ENCODE measurements at places on chromosomes 2 and 18.

DNA sequence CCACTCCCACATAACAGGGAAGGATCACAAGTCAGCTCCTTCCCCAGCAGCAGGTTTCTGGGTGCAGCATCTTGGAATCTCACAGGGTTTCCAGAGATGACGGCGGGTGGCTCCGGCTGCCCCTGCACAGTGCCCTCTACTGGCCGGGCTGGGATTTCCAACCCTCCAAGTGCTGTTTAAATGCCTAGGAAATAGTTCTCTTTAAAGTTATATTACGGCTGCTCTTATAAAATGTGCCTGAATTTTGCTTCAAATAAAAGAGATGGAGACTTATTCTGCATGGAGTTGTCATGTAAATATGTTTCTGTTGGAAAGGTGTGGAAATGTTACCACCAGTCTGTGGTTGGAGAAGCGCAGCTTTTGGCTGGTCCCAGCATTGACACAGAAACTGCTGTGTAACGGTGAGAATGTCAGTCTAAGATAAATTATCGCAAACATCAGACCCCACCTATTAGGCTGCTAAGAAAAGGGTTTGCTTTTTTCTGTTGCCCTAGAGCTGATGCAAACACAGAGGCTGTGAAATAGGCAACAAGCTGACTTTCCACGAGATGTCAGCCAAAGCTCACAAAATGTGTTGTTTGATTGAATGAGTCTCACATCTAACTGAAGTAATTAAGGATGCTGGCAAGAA lies 3.3 kb upstream of the HJURP start:
- H3K36me3 ChIP-seq, result no peaks in the 10 kb centered on the region
- DNase-seq, result no peak
- no peaks in the 10 kb centered on the region for H3K4me1 ChIP-seq
- H3K4me3 ChIP-seq, result no peak overlapping the region
- H3K27ac ChIP-seq, result no peak overlapping the region

DNA sequence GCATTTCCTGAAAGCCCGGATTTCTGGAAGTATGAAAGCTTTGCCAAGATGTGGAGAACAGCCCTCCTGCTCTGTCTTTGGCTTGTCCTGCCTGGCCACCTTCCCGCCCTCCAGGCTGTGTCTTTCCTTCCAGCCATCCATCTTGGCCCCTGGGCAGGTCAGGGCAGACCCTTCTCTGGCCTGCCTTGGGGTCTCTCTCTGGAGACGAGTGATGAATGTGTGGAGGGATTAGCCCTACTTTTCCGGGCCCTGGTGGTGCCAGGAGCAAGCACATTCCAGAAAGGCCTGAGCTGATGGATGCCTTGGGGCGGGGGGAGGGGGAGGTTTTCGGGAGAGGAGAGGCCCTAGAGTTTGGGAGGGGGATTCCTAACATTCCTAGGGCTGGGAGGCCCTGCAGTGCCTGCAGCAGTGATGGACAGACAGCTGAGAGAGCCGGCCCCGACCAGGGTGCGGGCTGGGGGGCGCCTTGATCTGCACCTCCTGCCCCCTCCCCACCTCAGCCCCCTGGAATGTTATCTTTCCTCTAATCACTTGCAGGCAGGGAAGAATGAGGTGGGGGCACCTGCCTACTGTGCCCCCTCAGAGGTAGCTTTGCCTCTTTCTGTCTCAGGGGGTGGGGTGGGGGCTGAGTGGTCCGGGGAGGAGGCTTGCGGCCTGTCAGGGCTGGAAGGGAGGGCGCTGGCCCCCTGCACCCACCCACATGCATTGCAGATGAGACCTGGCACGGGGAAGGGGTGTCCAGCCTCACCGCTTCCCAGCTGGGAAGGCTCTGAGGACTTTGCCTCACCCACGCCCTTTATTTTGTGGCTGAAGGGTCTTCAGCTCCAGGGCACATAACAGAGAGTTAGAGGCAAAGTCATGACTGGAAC lies 156.2 kb downstream of the DDX1 start:
- no peaks in the 10 kb centered on the region for H3K36me3 ChIP-seq
- no peak overlapping the region for H3K27ac ChIP-seq
- no peak overlapping the region for H3K4me3 ChIP-seq
- H3K4me1 ChIP-seq, result peaks cover 19% of the 10 kb centered on the region
- no peaks in the 10 kb centered on the region for H3K27me3 ChIP-seq

DNA sequence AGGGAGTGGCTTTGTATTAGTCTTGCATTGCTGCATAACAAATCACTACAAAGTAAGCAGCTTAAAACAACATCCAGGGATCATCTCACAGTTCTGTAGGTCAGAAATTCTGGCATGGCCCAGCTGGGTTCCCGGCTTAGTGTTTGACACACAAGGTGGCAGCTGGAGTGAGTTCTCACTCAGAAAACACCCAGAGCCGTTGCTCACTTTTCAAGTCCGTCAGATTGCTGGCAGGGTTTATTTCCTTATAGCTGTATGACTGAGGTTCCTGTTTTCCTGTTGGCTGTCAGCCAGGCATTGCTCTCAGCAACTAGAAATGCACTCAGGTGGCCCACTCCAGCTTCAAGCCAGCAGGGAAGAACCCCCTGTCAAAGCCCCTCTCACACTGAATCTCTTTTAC lies 324.1 kb downstream of the CCDC178 start:
- H3K27ac ChIP-seq, result no peak overlapping the region
- H3K4me3 ChIP-seq, result no peak overlapping the region
- H3K4me1 ChIP-seq, result no peaks in the 10 kb centered on the region
- H3K27me3 ChIP-seq, result no peaks in the 10 kb centered on the region
- no peaks in the 10 kb centered on the region for H3K36me3 ChIP-seq

DNA sequence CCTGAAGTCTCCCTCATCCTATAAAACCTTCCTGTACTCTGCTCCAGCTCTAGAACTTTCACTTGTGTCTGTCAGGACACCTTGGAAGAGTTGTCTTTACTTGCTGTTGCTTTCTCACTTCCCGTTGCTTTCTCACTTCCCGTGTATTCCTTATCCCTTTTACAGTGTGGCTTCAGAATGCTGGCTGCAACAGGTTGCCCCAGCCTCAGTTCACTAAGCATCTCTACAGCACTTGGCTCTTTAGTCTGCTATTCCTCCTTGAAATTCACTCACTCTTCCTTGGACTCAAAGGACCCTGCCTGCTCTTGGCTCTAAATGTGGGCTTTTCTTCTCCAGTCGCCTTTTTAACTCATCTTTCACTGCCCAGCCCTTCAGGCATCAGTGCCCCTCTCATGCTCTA lies 162.5 kb upstream of the ALPP start:
- DNase-seq, result no peak
- no peaks in the 10 kb centered on the region for H3K27me3 ChIP-seq
- H3K4me3 ChIP-seq, result no peak overlapping the region
- no peaks in the 10 kb centered on the region for H3K36me3 ChIP-seq
- H3K4me1 ChIP-seq, result no peaks in the 10 kb centered on the region

DNA sequence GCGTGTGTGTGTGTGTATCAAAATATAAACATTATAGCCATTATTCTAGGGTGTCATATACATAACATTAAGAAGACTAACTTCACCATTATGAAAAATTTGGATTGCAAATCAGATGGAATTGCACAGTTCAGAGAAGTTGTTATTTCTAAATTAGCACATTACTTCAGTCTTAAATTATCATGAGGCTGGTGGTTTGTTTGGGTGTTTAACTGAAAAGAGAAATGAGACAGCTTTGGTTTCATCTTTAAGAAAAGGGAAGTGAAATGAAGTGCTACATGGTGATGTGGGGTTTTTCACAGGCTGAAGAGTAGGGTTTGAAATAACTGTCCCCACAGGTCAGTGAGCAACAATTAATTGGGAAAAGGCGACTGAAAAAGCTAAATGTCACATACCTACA lies 161.2 kb upstream of the XIRP2 start:
- no peak overlapping the region for H3K4me3 ChIP-seq
- no peaks in the 10 kb centered on the region for H3K4me1 ChIP-seq
- no peak for DNase-seq
- no peak overlapping the region for H3K27ac ChIP-seq
- no peaks in the 10 kb centered on the region for H3K36me3 ChIP-seq

DNA sequence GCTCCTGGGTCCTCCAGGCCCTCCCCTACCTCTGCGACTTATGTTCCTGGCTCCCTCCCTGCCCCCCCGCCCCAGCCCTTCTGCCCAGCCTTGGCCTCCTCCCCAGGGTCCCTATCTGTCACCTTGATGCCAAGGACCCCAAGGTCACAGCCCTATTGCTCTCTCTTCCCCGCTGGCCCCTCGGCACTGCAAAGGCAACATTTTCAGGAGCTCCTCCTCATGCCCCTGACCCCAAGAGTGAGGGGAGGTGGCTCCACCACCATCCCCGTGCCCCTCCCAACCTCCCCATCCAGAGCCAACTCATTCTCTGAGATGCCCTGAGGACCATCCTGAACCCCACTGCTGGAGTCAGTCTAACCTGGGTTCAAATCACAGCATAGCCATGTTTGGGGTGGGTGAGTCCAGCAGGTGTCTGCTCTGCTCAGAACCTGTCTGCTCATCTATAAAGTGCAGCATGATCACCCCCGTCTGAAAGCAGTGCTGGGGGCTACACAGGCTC lies 11.7 kb downstream of the LIMS2 start:
- peak; percentile 61 for DNase-seq
- H3K4me1 ChIP-seq, result peaks cover 40% of the 10 kb centered on the region
- no peaks in the 10 kb centered on the region for H3K27me3 ChIP-seq
- H3K4me3 ChIP-seq, result peak overlapping the region; percentile 52
- H3K36me3 ChIP-seq, result peaks cover under 1% of the 10 kb centered on the region

- no peaks in the 10 kb centered on the region for H3K27me3 ChIP-seq
- no peaks in the 10 kb centered on the region for H3K36me3 ChIP-seq
- no peak overlapping the region for H3K27ac ChIP-seq
- no peak for DNase-seq
- peaks cover 1% of the 10 kb centered on the region for H3K4me1 ChIP-seq
Observed at GRCh38 chr2:67923696-67924095, 139.1 kb downstream of the C1D start.

- no peak overlapping the region for H3K27ac ChIP-seq
- no peaks in the 10 kb centered on the region for H3K36me3 ChIP-seq
- no peaks in the 10 kb centered on the region for H3K4me1 ChIP-seq
- H3K27me3 ChIP-seq, result no peaks in the 10 kb centered on the region
Observed at GRCh38 chr2:201839727-201840126, 33.4 kb downstream of the CDK15 start.

DNA sequence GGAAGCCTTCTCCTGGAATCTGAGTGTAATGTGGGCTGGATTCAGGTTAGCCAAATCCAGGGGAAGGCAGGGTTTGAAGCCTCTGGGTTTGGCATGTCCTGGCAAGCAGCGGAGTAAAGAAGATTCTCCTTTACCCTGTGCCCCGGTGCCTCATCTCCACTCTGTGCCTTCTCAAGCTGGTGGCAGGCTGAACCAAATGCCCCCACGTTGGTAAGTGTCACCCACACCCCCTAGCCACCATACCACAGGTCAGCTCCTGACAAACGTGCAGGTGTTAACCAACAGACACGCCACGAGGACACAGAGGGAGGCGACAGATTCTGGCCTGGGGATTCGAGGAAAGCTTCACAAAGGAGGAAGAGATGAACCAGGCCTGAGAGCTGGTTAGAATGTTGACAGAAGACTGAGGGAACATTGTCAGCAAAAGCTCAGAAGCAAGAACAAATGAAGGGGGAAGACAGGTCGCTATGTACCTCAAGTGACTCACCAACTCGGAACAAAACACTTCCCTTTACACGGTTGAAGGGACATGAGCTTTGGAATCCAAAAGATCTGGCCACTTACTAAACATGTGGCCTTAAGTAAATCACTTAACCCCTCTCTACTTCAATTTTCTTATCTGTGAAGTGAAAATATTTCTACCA lies 85.2 kb upstream of the LCLAT1 start:
- H3K36me3 ChIP-seq, result no peaks in the 10 kb centered on the region
- DNase-seq, result no peak
- no peaks in the 10 kb centered on the region for H3K27me3 ChIP-seq
- peak overlapping the region; percentile 86 for H3K27ac ChIP-seq

DNA sequence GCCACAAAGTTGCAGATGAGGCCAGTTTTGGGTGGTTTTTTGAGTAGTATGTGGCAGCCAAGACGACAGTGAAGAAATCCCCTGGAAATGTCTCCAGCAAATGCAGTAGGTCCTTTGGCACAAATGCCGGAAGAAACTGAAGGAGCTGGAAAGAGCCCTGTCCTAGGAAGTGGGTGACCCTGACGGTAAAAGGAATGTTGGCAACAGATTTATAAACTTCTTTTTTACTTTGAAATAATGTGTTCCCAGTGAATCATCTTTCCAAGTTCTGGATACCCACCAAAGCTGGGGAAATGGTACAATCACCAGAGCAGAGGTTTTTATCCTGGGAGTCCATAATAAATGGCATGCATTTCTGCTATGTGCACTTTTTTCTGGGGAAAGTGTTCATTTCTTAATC lies 112.9 kb downstream of the CSRNP3 start:
- DNase-seq, result peak; percentile 68
- no peaks in the 10 kb centered on the region for H3K4me1 ChIP-seq
- H3K27ac ChIP-seq, result peak overlapping the region; percentile 12

DNA sequence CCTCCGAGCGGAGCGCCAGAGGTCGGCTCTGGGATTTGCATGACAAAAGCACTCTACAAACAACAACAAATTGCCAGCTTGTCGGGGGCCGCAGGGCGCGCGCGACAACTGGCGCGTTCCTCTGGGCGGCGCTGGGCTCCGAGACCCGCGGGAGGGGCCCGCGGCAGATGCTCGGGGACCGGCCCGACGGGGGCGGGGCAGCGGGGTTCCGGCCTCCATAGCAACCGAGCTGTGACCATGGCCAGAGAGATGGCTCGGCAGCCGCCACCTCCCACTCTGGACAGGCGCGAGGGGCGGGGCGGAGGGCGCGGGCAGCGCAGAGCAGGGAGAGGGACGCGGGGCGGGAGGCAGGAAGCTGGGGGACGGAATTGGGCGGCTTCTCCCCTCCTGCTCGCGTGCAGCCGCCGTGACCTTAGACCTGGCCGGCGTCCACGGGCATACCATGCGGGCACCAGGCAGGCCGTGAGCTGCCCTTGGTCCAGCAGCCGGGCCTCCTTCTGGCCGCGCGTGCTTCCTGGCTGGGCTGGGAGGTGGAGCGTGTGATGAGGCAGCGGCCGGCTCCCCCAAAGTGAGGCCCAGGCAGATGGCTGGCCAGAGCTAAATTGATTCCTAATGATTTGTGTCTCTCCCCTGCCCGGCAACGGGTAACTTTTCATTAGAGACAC lies 171.5 kb downstream of the CELF4 start:
- H3K4me1 ChIP-seq, result peaks cover 5% of the 10 kb centered on the region
- no peaks in the 10 kb centered on the region for H3K36me3 ChIP-seq
- H3K27me3 ChIP-seq, result no peaks in the 10 kb centered on the region
- no peak overlapping the region for H3K27ac ChIP-seq

DNA sequence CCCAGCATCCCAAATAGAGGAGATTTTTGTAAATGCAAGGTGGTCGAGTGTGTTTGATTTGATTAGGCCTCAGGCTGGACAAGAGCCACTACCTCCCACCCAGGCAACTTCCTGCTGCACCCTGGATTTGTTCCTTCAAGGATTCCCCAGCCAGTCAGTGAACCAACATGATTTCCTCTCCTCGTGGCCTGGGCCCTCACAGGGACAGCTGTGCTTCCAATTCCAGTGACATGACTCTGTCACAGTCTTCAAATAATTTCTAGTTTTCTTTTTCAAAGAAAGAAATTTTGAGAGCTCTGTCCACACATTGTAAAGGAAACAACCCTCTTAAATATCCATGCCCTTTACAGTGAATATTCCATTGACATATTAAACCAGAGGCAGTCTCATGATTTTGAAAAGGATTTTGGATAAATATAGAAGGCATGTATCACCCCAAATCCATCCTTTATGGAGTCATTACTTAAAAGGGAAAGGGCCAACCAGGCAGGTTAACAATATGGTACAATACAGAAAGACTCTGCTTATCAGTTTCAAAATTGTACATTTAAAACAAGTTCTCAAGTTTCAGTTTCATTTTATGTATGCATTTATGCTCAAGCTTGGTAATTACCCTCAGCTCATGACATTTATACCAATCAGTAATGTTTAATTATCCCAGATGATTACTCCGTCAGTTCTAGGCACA lies 121.3 kb upstream of the FOSL2 start:
- no peaks in the 10 kb centered on the region for H3K36me3 ChIP-seq
- no peak overlapping the region for H3K27ac ChIP-seq
- no peaks in the 10 kb centered on the region for H3K27me3 ChIP-seq
- peaks cover 5% of the 10 kb centered on the region for H3K4me1 ChIP-seq

Measured in ascending aorta (tissue), 2 donors.